ENCODE measurements at places on chromosomes 13 and 19.

GRCh38 chr13:77985866-77986636 lies 67.4 kb upstream of the EDNRB start:
- no peak for DNase-seq

- DNase-seq, result no peak
Observed at GRCh38 chr19:5870986-5871394, 650 bp upstream of the FUT5 start.

- no peak for DNase-seq
Observed at GRCh38 chr19:29550896-29551295, 25.1 kb downstream of the VSTM2B start.

DNA sequence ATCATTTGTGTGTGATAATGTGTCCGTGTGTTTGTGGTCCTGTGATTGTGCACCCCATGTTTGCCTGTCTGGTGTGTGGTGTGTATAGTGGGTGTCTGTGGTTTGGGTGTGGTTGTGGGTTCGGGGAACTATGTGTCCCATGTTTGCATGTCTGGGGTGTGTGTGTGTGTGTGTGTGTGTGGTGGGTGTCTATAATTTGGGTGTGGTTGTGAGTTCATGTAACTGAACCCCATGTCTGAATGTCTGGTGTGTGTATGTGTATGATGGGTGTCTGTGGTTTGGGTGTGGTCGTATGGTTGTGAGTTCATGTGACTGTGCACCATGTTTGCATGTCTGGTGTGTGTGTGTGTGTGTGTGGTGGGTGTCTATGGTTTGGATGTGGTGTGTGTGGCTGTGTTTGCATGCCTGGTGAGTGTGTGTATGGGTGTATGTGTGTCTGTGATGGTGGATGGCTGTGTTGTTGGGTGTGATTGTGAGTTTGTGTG lies 11.1 kb upstream of the NFIX start:
- no peak for DNase-seq

DNA sequence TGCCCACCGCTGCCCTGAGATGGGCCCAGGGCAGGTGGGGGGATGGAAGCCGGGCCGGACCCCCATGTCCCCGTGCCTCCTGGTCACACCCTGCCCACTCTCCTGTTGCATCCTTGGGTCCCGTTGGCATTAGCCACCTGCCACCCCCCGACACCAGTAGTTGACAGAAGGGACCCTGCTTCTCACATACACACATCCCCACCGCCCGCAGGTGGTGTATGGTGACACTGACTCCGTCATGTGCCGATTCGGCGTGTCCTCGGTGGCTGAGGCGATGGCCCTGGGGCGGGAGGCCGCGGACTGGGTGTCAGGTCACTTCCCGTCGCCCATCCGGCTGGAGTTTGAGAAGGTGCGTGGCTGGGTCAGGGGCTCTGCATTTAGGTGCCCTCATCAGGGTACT lies 5.2 kb upstream of the SPIB start:
- DNase-seq, result no peak

GRCh38 chr13:101690871-101691270 lies 238.4 kb downstream of the ITGBL1 start:
- DNase-seq, result no peak

DNA sequence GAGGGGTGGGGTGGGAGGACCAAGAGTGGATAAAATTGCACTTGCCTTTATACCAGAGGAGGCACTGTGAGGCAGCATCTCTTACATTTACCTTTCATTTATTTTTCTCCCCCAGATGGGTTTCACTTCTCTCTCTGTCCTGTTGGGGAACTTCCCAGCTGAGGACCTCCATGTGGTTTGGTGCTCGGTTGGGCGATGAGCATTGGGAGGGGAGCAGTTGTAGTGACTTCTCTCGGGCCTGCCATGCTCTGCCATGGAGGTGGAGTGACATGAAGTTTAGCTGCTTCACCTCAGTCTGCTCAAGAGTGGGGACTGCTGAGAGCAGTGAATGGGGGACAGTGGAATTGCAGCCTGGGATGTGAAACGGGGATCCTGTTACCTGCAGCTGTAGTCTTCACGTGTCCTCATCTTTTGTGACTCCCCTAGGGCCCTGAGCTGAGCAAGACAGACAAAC lies 23.1 kb upstream of the CXCL17 start:
- no peak for DNase-seq

Measured in LNCaP clone FGC (cell line).